ENCODE measurements at places on chromosomes 4 and X.

DNA sequence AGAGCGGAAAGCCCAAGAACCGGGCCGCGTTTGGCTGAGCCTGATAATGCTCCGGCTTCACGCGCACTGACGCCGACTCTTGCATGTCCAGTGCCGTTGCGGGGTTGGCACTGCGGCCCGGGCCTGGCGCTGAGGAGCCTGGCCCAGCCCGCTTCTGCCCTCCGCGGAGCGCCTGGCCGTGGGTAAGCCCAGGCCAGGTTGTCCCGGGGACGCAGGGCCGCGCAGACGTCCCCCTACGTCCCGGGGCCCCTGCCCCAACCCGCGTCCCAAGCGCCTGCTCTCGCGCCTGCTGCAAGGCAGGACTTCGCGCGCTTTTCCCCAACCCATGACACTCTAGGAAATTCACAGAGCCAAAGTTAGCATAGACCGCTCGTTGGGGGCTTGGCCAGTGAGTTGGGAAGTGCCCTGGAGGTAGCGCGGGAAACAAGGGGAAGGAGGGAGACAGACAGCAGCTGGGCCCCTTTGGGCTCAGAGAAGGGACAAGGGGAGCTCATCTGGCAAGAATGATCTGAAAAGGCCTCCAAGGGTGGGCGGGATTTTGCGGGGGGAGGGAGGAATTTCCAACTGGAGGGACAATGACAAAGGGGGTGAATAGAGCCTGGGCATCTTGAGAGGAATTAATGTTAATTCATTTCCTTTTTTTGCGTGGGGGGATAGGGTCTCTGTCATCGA lies 665 bp upstream of the LRPAP1 start:
- no peak for DNase-seq

DNA sequence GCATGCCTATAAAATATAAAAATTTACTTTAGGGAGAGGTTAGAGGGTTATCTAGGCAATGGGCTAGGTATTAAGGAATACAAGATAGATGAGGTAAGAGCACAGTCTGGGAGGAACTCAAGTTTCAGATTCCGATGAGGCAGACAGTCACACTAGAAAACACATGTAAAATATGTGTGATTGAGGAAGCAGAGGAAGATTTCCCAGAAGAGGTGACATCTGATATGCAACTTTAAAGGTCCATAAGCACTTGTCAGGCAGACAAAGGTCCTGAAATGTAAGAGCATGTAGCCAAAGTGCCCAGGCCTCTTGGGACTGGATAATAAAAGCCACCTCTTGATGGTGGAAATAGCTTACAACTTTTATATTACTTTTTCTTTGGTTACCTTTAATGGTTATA lies 81.1 kb upstream of the AADAT start:
- DNase-seq: no peak

DNA sequence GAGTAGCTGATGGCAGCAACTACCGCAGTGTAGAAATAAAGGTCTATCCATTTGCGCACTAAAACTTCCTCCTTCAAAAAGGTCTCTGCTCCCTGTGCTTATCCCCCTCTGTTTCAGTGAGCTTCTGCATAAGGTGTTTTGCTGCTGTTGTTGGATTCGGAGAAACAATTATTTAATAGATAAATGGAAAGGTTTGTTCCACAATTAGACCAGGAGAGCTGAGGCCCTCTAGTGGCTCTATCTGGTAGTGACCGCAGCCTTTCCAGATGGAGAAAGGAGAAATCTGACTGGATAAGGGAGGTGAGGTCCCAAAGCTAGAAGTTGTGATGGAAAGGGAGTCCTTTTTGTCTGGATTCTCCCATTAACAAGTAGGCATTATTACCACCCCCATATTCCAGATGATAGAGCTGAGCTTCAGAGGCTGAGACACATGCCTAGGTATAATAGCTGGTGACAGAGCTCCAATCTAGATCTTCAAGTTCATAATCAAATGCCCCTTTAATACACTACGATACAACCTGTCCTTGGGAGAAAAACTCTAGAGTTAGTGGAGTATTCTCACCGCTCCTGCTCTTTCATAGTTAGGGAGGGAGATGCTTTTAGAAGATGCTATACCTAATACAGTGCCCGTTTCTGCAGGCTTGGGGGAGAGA lies 5.1 kb upstream of the GABRQ start:
- peak; percentile 19 for DNase-seq

GRCh38 chrX:50635817-50636365 lies 165.3 kb upstream of the DGKK start:
- no peak for DNase-seq

- DNase-seq: no peak
Measured at GRCh38 chrX:69884210-69884609, 165.5 kb downstream of the AWAT2 start.

GRCh38 chr4:165810726-165811125 lies 62.3 kb upstream of the TLL1 start:
- no peak for DNase-seq

DNA sequence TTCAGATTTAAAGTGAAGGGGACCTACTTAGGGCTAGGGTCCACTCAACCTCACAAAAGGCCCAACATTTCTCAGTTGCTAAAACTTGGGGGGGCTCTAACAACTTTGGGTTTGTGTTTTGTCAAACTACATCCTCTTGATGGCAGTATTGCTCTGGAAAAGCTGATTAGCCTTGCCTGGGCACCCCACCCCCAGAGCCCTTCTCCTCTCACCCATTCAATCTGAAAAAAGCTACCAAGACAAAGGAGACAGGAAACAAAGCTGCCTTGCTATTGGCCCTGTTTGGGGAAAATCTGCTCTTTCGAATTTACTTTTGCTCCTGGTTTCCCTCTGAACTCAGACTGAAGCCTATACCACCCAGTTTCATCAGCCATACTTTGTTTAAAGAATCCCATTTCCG lies 195.2 kb upstream of the STK26 start:
- DNase-seq: no peak

DNA sequence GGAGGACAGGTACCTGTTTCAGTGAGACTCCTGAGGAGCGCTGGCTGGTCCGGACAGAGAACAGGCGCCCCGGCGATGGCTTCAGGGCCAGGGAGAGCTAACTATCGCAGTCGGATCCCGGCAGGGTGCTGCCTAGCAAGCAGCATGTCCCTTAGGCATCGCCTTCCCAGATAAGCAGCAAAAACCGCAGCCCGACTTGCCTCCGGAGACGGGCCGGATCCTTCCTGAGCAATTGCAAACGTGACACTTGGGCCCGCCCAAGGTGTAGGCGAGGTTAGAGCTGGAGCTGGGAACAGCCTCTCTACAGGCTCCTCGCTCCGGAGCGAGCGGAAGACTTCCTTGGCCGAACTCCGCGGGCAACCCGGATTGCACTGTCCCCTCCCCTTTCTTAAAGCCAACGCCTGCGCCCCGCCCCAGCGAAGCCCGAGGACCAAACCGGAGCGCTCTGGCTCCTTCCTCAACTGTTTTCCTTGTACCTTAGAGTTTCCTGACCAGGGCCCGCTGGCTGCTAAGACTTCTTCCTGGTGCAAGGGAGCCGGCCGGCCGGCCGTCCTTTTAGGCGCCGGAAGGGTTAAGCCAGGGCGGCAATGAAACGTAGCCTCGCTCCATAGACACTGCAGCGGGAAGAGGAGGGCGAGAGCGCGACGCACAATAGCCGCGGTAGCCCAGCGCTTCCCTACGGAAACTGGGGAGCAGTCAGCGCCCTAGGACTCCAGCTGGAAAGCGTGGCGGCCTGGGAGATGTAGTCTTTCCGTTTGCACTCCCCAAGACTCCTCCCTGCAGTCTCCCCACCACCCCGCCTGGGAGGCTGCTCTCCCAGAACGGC lies at the start of gene OPHN1:
Gene OPHN1, minus strand, starts transcription at position 341 of the 826 bp plus-strand sequence. CDS start 475 bp downstream, outside the sequence.
- DNase-seq: peak; percentile 28

GRCh38 chrX:101693476-101693875 lies 33.8 kb upstream of the ARMCX2 start:
- no peak for DNase-seq

DNA sequence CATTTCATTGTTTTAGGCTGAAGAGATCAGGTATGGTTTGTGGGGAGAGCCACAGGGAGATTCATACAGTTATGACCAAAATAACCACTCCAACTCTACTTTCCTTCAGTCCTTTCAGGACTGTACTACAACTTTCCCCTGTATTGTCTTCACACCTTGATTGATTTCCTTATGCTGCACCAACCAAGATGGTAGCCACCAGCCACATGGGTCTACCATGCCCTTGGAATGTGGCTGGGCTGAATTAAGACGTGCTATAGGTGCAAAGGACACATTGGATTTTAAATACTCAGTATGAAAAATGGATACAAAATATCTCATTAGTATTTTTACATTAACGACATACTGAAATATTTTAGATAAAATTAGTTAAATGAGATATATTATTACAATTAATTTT lies 11.2 kb downstream of the IRF2 start:
- DNase-seq: no peak

DNA sequence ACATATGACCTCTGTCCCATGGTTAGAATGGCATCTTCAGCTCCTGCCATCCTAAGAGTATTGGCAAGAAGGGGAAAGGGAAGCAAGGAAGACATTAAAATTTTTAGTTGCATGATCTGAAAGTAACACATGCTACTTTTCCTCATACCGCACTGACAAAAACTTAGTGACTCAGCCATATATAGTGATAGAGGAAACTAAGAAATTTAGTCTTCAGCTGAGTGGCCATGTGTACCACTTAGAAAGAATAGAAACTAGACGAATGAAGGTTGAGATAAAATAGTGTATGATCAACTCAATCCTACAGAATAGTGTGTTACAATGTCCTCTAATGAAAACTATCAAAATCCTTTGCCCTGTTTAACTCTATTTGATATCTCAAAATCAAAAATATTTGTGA lies 164.1 kb downstream of the PPP3CA start:
- no peak for DNase-seq

DNA sequence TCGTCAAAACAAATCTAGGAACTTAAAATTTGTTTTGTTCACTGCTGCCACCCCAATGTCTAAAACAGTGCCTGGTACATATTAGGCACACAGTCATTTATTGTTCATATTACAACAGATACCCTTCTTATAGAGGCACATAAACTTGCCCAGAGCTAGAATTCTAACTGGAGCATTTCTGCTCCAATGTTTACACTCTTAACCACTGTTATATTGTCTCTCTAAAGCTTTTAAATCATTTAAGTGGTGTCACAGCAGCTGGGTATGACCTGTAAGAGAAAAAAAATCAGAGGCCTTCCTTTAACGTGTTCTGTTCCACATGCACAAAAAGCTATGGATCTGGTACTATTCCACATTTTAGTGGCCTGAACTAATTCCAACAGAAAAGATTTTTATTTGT lies 3.0 kb downstream of the UBE2D3 start:
- no peak for DNase-seq

GRCh38 chr4:145788755-145789154 lies 108.8 kb downstream of the C4orf51 start:
- DNase-seq: no peak

GRCh38 chr4:43130228-43131021 lies 237.9 kb downstream of the GRXCR1 start:
- DNase-seq: no peak

DNA sequence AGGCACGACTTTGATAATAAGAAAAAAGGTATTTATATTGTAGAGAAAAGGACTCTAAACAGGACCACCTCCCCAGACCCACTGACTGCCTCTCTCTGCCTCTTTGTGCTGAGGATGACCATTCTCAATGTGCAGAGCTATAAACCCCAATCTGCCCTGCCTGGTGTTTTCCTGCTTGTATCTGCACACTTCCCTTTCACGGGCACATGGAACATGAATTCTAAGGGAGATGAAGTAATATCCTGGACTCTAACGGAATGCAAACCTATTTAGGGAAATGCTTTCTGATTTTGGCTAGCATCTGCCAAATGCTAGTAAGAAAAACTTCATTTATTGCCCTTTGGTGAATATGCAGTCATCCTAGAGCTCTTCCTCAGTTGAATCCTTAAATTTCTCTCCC lies 2.4 kb downstream of the DIPK2B start:
- no peak for DNase-seq

- no peak for DNase-seq
Measured at GRCh38 chr4:182337366-182337765, 94.2 kb downstream of the TENM3 start.

DNA sequence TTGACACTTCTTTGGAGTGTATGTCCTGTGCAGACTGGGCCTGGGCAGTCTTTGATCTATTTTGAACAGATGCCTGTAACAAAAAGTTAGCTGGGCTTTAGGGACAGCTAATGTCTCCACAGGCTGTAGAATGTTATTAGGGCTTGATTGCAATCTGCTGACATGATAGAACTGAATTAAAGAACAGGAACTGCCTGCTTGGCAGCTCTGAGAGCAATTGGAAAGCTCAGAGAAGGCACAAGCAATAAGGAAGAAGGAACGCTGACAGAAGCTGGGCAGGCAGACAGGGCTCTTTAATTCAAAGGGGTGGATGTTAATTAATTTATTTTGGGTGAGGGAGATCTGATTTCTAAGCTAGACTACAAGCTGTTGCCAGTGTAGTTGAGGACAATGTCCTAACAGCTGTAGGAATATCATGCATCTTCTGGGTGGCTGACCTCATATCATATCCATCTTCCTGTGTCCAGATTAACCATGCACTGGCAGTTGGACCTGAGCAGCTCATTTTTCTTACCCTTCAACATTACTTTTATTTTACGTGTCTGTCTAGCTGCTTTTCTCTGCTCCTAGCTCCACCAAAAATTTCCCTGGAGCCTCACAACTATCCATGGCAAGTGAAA lies 20.7 kb upstream of the GRXCR1 start:
- DNase-seq: no peak

DNA sequence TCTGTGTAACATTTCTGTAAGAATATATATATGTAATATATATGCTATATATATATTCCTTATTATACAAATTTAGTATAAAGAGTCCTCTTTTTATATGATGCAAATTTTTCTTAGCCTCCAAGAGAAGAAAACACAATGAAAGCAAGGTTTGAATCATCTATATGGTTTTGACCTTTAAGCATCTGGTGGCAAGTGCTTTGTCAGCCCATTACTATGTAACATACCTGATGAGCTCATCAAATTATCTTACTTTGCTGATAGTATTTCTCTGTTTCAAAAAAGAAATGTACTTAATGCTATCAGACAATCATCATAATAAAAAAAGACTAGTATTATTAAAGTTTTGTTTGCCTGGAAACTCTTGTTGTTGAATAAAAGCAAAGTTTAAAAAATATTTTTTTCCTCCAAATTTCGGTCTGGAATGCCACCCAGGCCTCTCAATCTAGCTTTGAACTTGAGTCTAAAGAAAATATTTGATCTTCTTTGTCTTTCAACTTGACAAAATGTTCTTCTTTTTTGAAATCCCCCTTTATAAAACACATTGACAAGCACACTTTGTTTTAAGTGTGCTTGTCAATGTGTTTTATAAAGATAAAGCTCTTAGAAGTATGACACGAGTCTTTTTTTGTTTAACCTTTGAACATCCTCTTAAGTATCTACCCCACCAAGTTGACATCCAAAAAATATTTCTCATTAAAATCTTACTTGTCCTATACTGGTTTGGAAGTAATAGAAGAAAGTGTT lies 26.2 kb downstream of the ZNF330 start:
- no peak for DNase-seq

DNA sequence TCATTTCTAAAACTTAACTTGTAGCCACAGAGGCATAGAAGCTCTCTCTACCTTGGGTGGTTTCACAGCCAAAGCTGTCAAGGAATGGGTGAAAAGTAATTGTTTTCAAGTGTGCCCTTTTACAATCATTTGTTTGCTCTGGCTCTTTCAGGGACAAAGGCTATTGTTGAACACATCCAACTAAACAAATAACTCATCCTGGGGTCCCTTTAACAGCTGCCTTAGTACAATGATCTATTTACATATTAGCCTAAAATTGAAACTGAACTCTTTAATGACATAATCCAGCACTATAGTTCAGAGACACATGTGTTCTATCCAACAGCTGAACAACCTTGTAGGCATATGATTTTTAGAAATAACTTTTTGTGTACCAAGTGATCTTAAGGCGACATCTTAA lies 3.7 kb downstream of the HHIP start:
- no peak for DNase-seq

Measured in astrocyte of the cerebellum (primary cell).